ENCODE measurements at places on chromosomes 7 and 10. TPM values are rescaled to one million over a fixed set of nuclear protein-coding genes. Genes with fewer than 3 reads are reported as not detected.

Gene MGAM2
- total RNA-seq, result under 0.01 TPM

Gene VENTX
- total RNA-seq, result not detected

Gene LMOD2
- not detected for total RNA-seq

Gene ZNRF2
- total RNA-seq, result 5.5 TPM

Gene NPY
- total RNA-seq, result not detected

Gene EVX1
- total RNA-seq, result not detected

Gene COA1
- total RNA-seq, result 41.8 TPM

Gene ABCA13
- total RNA-seq, result not detected

Gene KNDC1
- under 0.01 TPM for total RNA-seq

Gene FAM131B
- 1.4 TPM for total RNA-seq

Gene PGAM2
- not detected for total RNA-seq

Gene TMEM130
- total RNA-seq, result not detected

Gene PPP1R17
- not detected for total RNA-seq

Gene ZNF804B
- not detected for total RNA-seq

Gene NRG3
- total RNA-seq, result 0.19 TPM

Gene KIN
- total RNA-seq, result 6.5 TPM

Gene MRLN
- not detected for total RNA-seq

Gene PAX2
- not detected for total RNA-seq

Gene RELN
- 1.9 TPM for total RNA-seq

Gene PTPRN2
- 0.85 TPM for total RNA-seq

Gene HOGA1
- total RNA-seq, result 0.09 TPM

Gene AGMO
- not detected for total RNA-seq

Gene INMT
- total RNA-seq, result 0.28 TPM

Gene LBX1
- not detected for total RNA-seq

Gene PIP
- not detected for total RNA-seq

Gene SPDYE11
- not detected for total RNA-seq

Gene CDNF
- total RNA-seq, result 0.47 TPM

Gene NPY4R
- 0.19 TPM for total RNA-seq

Gene TFEC
- 1.0 TPM for total RNA-seq

Gene HDAC9
- total RNA-seq, result 1.8 TPM

Gene PLAC9
- 3.9 TPM for total RNA-seq

All from endothelial cell of coronary artery (primary cell).